ENCODE measurements at places on chromosomes 1 and 21.

- DNase-seq: no peak
Observed at GRCh38 chr1:203768256-203768655, 3.3 kb downstream of the LAX1 start.

DNA sequence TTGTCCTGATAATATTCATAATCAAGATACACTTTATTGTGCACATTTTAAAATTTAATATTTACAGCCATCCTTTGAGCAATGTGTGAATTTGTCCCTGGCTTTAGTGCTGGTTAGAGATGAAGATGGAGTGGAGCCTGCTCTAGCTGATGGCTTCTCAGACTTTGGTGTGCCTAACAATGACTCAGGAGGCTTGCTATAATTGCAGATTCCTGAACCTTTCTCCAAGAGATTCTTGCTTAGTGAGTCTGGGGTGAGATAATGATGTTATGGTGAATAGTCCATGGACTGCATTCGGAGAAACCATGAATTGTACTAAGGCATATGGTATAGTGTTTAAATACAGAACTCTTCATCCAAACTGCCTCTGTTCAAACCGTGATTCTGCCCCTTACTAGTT is 307.1 kb downstream of the PAPPA2 start:
- no peak for DNase-seq

GRCh38 chr1:212007178-212007577 is 28.2 kb downstream of the INTS7 start:
- no peak for DNase-seq

DNA sequence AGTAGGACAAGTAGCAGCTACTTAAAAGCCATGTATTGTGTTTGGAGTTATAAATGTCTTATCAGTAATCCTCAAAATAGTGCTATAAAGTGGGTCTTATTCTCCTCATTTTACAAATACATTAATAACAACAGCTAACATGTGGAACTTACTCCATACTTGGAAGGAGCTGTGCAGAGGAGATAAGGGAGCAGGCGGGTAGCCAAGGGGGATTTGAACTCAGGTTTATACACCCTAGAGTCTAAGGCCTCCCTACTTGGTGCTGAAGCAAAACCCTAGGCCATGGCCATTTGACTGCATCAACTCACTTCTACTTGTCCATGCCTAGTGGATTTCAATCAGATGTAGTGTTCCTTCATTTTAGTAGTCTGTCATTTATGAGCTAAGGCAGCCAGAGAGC is 72.1 kb downstream of the LMO4 start:
- DNase-seq: no peak

DNA sequence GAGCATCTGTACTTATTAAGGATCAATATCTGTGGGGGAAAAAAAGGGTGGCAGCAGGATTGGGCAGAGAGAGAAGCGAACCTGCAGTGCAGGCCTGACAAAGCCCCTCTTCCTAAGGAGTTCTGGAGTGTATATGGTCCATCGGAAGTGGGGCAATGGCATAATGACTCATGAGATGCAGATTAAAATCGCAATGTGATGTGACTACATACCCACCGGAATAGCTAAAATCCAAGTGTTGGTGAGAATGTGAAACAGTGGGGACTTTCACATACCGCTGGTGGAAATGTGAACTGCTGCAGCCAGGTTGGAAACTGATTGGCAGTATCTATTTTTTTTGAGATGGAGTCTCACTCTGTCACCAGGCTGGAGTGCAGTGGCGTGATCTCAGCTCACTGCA is 8.2 kb upstream of the CREG1 start:
- DNase-seq: no peak

DNA sequence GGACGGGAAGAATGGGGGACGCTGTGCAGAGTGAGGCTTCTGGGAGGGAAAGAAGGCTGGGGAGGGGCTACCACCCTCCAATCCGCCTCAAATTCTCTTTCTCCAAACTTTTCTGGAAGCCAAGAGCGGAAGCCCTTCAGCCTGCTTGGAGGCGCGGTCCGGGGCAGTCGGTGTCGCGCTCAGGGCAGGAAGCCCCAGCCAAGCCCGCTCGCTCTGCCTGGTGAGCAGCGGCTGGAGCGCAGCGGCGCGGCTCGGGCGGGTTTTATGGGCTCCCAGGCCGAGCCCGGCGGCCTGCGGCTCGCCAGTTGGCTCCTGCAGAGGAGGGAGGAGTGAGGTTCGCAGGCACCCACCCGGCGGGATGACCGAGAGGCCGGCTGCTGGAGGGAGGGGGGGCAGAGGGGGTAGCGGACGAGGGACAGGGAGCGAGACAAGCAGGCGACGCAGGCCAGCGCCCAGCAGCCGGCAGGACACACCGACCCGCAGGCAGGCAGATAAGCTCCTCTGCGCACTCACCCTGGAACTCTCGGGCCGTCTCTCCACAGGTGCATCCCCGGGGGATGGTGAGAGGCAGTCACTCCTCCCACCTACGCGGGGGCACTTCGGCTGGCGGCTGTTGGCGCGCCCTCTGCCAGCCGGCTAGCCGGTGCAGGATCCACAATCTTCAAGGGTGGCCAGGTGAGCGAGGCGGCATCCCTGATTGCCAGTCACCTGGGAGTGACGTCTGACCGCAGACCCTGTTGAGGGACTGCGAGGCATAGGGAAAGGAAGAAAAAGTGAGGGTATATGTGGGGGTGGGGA is at the start of gene AVPR1B:
Gene AVPR1B, minus strand, starts transcription at position 238 of the 798 bp plus-strand sequence. CDS start 498 bp downstream, outside the sequence.
- peak; percentile 50 for DNase-seq

DNA sequence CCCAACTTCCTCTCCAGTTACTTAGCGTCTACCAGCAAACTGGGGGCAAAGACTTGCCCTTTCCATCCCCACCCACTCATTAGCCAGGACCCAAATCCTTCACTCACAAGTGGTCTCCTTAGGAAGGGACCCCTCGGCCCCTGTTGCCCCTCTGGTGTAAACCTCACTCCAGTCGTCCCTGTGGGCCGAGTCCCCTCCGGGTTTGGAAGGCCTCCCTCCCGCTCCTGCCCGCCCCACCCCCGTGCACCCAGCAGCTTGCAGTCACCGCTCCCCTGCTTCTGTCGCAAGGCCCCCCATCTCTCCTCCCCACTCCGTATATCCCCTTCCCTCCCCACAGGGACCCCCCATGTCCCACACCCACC is 1.2 kb downstream of the EFHD2 start:
- DNase-seq: no peak

GRCh38 chr1:116326486-116326885 is 46.6 kb upstream of the ATP1A1 start:
- no peak for DNase-seq

- DNase-seq: peak; percentile 92
Observed at GRCh38 chr1:18820791-18821641, 38.4 kb downstream of the TAS1R2 start.

- DNase-seq: no peak
Observed at GRCh38 chr1:107145637-107146036, 4.8 kb downstream of the NTNG1 start.

- no peak for DNase-seq
Observed at GRCh38 chr1:192916021-192916420, 107.2 kb downstream of the RGS2 start.

GRCh38 chr1:172976222-172977041 is 74.3 kb downstream of the TNFSF18 start:
- DNase-seq: no peak

DNA sequence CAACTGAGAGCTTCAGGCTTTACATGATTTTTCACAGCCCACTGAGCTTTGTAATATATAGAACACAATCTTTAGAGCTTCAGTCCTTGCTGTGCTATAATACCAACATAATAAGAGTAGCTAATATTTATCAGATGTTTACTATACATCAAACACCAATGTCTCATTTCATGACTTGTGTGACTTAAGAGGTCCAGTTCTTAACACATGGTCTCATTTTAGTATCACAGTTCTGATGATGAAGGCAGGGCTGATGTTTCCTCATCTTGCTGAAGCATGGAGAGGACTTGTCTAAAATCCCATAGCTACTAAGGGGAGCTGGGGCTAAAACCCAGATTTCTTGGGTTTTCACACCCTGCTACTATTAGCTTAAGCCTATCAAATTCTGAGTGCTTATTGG is 5.5 kb downstream of the MTR start:
- no peak for DNase-seq

GRCh38 chr1:109069294-109069693 is 6.5 kb downstream of the TAF13 start:
- DNase-seq: no peak

DNA sequence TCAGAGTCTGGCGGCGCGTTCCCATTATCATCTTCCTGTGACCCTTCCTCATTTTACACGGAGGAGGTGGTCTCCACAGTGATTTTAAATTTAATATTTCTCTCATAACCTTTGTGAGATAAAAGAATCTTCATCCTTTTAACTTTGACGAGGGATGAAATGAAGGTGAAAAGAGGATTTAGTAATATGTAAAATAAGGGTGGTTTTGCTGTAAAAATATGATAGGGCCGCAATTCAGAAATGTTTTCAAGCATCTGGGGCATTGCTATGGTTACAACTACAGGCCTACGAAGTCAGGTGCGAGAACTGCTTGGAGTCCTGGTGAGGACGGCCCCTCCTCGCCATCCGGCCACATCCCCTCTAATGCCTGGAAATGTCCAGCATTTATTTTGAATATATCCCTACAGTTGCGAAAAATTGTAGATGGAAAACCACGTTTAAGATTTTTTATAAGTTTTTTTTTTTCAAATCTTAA is 422 bp upstream of the RSBN1 start:
- DNase-seq: no peak

- DNase-seq: no peak
Observed at GRCh38 chr1:243513726-243514491, 258.1 kb downstream of the SDCCAG8 start.

- peak; percentile 28 for DNase-seq
Observed at GRCh38 chr1:32150847-32151246, 28.6 kb upstream of the TXLNA start.

- no peak for DNase-seq
Observed at GRCh38 chr1:41355356-41355755, 5.9 kb upstream of the FOXO6 start.

GRCh38 chr1:160607011-160607671 is 27.8 kb upstream of the CD84 start:
- DNase-seq: peak; percentile 75

- no peak for DNase-seq
Observed at GRCh38 chr1:41488040-41488951, 3.8 kb upstream of the EDN2 start.

GRCh38 chr1:173148545-173148944 is 58.6 kb downstream of the TNFSF4 start:
- DNase-seq: no peak

- DNase-seq: peak; percentile 88
Observed at GRCh38 chr1:227762231-227762911, 27.1 kb downstream of the SNAP47 start.

GRCh38 chr1:198892065-198892464 is 253.2 kb downstream of the PTPRC start:
- DNase-seq: no peak

All from ELF-1 (cell line).